ENCODE measurements at places on chromosomes 1 and 21.

DNA sequence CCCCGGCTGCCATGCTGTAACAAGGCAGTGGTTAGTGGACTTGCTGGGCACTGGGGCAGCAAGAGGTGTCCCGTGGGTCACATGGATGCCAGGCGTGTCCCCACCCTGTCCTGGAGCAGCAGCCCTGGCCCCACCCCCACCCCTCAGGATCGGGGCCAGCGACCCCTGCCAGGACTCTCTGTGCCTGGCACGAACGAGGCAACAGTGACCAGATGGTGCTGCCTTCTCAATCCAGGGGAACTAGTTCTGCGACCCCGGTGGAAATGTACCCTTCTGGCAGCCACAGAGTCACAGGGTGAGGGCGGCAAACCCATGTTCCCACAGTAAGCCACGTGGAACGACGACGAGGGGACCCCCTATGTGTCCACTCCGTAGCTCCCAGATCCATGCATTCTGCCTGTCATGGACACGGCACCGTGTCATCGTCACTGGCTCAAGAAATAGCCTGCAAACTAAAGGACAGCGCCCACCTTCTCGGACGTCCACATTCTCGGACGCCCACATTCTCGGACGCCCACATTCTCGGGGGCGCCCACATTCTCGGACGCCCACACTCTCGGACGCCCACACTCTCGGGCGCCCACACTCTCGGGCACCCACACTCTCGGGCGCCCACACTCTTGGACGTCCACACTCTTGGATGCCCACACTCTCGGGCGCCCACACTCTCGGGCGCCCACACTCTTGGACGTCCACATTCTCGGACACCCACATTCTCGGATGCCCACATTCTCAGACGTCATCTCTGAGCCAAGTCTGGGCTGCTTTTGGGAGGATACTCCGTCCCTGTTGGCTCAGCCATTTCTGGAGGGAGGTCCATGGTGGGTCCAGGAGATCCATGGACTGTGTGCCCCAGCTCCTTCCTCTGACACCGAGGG, 19.6 kb upstream of the ACTRT2 start:
- no peak for DNase-seq

DNA sequence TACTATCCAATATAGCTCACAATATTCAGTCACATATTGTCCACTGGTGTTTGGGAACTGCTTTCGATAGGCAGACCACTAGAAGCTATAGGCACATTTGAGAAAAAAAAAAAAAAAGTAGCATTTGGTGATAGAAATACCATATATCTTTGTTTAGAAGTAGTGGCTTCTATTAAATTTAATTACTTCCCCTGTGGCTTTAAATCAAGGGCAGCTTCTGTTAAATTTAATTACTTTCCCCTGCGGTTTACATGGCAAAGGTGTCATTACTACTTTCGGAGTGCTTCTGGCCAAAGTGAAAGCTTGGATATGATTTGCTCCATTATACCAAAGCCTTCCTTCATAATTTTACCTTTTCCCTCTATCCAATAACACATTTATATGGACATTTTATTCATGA, 229.9 kb downstream of the TTLL7 start:
- DNase-seq = no peak

GRCh38 chr21:42237577-42237976, 18.6 kb downstream of the ABCG1 start:
- no peak for DNase-seq

DNA sequence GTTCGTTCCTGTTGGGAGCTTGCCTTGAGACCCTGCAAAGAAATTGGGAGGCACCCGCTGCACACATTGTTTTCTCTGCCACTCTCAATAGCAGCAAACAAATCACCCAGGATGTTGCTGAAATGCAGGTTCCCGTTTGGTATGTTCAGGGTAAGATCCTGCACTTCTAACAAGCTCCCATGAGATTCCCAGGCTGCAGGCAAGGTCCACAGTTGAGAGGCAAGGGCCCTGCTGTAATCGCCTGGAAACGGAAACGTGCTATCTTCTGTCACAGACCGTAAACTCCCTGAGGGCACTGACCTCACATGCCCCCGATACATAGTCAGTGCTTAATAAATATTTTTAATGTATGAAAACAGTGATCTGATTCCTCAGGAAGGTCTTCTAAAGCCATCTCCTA, 37.8 kb downstream of the XCL1 start:
- no peak for DNase-seq

DNA sequence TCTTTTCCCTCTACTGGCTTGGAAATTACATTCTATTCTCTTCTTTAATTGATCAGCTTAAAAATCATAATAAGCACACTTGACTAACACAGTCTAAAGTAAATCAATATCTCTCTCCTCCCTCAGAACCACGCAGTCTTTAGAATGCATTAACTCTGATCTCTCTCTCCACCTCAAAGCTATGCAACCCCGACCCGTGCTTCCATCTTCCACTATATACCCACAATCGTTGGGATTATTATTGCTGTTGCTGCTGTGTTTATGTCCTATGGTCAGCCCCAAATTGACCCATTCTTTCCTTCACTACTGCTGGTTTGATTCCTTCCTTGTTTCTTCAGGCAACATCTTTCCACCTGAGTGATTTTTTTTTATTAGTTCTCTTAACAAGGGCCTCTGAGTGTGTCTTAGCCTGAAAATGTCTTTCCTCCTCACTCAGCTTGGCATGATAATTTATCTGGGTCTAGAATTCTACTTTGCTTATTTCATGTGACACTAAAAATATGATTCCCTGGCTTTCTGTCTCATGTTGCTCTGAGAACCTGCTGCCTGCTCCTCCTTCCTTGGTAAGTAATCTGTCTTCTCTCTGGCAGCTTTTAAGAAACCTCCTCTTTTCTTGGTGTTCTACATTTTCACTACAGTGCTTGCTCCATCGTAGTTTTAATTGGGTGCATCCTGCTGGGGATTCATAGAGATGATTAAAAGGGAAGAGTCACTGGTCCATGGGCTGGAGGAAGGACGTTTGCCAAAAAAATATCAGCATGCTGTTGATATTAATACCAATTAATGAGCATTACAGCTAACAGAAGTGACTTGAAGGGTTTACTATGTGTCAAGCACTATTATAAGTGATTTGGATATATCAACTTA, 472.2 kb downstream of the MATN1 start:
- no peak for DNase-seq

DNA sequence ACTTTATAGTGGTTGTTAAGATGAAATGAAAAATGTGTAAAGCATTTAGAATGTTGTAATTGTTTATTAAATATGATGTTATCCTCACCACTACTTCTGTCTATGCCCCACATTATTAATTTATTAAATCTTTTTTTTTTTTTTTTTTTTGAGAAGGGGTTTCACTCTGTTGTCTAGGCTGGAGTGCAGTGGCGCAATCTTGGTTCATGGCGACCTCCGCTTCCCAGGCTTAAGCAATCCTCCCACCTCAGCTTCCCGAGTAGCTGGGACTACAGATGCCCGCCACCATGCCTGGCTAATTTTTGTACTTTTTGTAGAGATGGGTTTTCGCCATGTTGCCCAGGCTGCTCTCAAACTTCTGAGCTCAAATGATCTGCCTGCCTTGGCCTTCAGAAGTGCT, 7.5 kb downstream of the KCNA10 start:
- no peak for DNase-seq

DNA sequence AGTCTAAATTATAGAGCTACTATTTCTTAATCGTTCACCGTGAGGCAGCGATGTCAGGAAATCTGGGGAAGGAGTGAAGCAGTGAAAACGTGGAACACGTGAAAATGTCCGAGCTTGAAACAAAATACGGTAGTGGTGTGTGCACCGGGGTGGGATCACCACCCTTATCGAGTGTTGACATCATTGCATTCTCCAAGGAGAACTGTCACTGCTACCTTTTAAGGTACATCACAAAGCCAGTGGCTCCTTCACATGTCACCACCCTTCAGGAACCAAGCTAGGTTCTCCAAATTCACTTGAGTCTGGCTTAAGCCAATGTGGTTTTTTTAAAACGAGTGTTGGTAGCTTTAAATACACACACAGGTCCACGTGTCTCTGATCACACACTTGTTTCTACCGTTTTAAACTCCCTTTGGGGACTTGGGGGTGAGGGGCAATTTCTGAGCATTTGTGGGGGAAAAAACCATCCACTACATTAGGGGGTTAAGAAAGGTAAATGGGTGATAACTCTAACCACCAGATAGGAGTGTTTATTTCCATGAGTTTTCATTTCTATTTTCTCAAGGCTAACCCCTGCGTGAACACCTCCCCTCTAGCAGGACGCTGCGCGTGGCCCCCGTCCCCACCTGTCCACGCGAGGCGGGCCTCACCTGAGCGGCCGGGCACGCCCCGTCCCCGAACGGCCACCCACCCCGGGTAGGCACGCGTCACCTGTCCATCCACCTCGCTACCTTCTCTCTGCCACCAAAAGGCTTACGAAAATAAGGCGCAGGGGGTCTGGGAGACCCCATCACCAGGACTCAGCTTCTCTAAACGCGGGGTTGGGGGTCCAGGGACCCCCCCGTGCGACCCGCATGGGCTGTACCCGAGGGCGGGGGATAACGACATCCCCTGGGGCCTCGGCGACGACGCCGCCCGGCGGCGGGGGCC, 978 bp downstream of the PRDM15 start:
- no peak for DNase-seq

- DNase-seq = no peak
Observed at GRCh38 chr1:61004262-61005003, 77.9 kb upstream of the NFIA start.

DNA sequence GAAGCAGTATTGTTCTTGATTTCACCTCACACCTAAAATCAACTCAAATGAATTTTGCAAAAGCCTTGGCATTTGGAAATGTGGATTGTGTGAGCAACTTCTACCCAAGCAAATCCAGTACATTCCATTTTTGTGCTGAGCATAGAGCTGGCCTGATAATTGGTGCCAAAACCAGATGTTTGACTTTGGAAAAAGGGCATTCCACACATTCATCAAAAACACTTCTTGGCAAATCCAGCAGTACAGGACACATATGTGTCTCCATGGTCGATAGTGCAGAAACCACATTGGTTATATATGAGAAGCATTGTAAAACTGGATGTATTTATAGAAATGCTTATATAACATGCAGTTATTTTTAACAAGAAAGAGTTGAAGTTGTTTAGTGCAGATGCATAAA, 210.4 kb downstream of the KCNK2 start:
- no peak for DNase-seq

DNA sequence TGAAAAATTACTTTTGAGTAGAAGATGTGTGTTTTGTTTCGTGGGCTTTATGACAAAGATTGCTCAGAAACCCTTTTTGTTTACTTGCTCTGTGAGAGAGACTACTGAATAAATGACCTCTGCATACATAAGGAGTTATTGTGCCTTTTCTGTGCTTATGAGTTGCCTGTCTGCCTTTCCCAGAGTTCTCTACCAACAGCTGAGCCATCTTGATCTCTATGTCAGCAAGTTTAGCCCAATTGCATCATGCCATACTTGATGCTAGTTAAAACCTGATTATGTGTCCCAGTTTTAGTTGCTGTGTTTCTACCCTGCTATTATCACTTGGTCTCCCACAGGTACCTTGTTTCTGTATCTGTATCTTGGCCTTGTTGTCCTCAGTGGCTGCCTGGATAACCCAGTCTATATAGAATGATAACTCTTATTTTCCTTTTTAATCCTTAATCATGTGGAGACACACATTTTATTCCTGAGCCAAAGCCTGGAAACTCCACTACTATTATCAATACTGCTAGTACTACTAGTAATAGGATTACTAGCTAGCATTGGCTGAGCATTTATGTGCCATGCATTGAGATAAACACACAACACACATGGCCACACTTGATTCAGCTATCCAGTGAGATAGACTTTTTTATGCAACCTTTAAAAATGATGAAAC, 28.7 kb upstream of the GNG12 start:
- no peak for DNase-seq

Data from stimulated activated CD4-positive, alpha-beta T cell treated with anti-CD3 and anti-CD28 coated beads, TNF-alpha, amount 100 ng/mL, for 24 hours (primary cell).